Cortex of kidney (tissue), 1 donor: ENCODE measurements at places on chromosomes 1 and 21.

- no peak for DNase-seq
Observed at GRCh38 chr1:236686815-236687160, 489 bp downstream of the ACTN2 start.

GRCh38 chr1:160722726-160723125, 11.1 kb upstream of the CD48 start:
- no peak for DNase-seq

- DNase-seq = no peak
Observed at GRCh38 chr1:182968836-182969734, 16.1 kb upstream of the SHCBP1L start.

- DNase-seq = no peak
Observed at GRCh38 chr1:64176659-64177058, 26.8 kb upstream of the UBE2U start.

DNA sequence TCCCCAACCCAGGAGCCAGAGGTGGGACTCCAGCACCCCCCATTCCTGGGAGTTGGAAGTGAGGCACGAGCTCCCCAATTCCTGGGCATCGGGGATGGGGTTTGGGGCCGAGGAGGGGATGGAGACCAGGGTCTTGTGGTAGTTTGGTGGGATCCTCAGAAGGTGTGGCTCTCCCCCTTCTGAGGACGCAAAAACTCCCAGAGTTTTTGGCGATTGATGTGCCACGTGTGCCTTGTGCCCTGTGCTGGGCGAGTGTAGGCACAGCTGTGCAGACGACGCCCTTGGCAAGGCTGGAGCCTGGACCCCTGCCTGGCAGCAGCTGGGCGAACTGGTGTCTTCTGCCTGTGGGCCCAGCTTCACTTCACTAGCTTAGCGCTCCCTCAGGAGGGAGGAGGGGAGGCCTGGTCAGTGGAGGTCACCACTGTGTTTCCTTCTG, 2.6 kb downstream of the GUK1 start:
- DNase-seq = no peak

DNA sequence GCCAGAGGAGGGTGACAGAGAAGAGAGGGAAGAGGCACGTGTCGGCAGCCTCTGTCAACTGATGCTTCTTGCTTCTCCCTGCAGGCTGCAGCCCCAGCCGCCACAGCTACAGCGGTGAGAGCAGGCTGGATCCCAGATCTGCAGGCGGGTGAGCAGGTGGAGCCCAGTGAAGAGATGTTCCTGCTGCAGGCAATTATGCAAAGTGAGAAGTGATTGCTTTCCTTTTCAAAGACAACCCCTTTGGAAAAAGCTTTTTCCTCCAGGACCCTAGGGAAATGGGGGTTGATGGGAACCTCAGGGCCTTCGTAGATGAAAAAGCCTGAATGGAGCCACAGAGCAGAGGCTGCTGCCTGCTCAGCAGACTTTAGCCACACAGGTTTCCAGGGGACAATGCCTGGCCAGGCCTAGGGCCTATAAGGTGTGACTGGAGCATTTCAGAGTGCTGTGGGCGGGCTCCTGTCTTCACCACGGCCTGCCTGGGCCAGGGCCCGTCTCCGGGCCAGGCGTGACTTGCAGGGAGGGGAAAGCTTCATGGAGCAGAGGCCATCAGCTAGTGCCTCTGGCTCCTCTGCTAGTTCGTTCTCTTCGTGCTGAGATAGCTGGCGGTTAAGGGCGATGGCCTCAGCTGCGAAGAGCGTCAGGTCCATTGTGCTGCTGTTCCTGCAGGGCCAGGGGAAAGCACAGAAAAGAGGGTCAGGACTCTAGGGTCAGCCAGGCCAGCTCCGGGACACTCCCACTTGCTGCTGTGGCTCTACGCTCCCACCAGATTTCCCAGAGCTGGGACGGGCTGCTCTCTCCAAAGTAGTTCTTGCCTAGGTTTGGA, 6.9 kb upstream of the KNCN start:
- DNase-seq = no peak

DNA sequence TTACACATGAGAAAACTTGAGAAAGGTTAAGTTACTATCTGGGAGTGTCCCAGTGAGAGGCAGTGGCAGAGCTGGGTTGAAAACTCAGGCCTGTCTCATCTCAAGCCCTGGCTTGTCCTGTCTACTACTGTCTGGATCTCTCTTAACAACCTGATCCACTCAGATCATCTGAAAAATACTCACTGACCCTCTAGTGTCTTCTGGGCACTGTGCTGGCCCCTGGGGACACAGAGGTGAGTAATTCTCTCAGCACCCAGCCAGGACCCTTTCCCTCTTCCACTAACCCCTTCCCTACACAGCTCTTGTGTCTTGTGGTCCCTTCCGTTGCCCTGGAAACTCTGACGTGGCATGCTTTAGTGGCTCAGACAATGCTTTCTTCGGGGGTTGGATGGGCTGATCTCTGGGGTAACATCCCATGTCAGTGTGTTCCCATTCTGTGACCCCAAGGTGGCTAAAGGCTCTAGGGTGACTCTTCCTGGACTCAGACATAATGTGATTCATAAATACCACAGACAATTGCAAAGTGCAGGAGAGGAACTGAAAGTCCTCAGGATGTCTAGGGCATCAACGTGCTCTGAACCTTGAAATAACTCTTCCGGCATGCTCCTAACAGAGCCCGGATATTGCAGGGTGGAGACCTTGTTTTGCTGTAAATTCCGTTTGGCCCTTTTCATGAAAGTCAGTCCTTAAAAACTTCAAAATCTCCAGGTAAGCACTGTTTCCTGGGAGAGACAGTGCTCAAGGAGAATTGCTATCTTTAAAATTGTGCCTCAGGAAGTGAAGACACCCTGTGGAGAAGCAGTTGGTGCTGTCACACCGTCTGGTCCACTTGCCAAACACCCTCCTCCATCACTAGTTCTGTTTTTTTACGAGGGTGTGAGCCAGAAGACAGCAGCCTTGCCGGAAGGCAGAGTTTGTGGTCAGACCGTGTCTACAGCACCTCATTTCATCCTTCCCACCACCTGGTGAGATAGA, 4.0 kb downstream of the SHISAL2A start:
- no peak for DNase-seq

- no peak for DNase-seq
Observed at GRCh38 chr1:117683571-117684285, 77.9 kb downstream of the TENT5C start.

DNA sequence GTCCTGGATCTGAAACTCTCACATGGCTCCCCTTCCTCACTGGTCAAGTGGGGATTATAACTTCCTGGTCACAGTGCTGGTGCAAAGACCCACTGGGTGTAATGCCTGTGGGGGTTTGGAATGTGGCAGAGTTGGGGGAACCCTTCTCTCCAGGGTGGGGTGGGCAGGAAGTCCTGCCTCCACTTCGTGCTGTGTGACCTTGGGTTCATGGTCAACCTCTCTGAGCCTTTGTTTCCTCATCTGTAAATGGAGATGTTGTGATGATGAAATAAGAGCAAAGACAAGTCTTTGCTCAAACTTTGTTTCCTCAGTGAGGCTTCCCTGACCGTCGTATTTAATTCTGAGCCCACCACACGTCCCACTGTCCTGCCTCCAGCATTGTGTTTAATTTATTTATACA, 564.7 kb downstream of the PTPRU start:
- DNase-seq = no peak

DNA sequence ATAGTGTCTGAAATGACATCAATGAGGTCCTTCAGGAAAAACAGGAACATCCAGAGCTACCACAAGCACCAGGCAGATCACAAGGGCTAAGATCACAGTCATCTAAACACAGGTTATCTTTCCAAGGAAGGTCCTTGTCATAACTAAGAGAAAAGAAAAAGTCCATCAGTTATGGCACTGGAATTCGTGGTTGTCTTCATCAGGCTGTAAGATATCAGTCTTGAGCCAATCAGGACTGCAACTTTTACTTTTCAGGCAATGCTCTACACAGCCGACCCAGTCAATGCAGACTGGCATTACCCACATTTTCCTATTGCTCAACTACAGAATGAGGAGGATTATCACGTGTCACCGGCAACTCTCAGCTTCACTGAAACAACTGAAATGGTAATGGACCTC, 26.4 kb downstream of the SORT1 start:
- DNase-seq = no peak

DNA sequence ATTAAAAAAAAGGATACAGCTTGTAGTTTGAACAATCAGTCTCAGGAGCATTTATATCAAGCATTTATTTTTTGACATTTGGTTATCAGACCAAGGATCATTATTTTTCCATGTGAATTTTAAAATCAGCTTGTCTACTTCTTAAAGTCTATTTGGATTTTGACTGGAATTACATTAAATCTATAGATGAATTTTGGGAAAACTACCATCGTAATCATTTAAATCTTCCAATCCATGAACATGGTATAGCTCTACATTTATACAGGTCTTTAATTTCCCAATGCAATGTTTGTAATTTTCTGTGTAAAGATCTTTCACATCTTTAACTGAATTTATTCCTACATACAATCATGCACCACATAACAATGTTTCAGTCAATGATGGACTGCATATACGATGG, 203.2 kb downstream of the AKT3 start:
- no peak for DNase-seq

GRCh38 chr1:224497714-224498573, 63.3 kb upstream of the WDR26 start:
- no peak for DNase-seq

- no peak for DNase-seq
Observed at GRCh38 chr1:245389873-245390272, 235.1 kb downstream of the KIF26B start.

DNA sequence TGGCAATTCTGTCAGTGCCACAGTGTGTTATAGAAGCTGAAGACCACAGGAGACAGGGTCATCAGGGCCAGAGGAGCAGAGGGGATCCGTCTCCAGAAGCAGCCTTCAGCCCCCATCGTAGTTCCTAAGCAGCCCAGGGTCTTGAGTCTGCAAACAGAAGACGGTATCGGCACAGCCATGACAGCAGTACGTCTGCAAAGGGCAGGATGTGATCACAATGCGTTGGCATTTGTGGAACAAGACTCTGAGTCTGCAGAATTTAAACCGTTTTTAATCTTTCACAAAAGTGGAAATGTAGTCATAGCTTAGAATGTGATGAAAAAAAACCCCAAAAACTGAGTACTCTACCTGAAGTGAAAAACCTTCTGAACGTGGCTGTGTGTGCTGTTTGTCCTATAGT, 44.0 kb upstream of the SCCPDH start:
- DNase-seq = no peak

GRCh38 chr1:33502726-33503125, 30.3 kb downstream of the ZSCAN20 start:
- no peak for DNase-seq

DNA sequence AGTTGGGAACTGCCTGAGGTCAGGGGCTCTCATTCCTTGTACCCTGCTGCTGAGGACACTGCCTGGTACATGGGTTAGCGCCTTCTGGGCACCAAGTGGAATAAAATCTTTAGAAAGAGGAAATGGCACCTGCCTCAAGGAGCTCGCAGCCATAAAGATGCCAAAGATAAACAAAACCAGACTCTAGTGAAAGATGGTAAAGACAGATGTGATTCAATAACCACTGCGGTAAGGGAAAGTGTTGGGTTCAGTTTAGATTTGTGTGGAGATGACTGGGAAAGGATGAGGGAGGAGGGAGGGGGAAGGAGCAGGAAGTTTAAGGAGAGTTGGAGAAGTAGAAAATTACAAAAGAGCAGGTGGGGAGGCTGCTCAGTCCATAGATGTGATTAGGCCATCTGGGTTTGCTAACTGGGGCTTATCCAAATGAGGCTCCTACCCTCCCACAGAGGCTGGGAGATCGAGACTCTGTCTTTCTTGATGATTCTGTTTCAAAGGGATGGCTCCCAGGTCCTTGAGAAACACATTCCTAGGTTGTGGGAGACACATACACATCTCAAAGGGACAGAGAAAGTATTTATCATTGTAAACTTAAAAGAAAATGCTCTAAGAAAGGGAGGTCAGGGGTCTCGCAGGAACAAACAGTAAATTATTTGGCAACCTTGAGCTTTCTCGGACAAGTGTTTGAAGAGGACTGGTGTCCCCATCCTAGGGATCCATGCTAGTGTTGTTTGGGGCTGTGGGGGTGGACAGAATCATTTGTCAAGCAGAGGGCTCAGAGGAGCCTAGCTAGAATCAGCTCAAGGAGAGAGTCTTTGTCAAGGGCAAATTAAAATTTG, 65.7 kb upstream of the MORC3 start:
- DNase-seq = no peak

DNA sequence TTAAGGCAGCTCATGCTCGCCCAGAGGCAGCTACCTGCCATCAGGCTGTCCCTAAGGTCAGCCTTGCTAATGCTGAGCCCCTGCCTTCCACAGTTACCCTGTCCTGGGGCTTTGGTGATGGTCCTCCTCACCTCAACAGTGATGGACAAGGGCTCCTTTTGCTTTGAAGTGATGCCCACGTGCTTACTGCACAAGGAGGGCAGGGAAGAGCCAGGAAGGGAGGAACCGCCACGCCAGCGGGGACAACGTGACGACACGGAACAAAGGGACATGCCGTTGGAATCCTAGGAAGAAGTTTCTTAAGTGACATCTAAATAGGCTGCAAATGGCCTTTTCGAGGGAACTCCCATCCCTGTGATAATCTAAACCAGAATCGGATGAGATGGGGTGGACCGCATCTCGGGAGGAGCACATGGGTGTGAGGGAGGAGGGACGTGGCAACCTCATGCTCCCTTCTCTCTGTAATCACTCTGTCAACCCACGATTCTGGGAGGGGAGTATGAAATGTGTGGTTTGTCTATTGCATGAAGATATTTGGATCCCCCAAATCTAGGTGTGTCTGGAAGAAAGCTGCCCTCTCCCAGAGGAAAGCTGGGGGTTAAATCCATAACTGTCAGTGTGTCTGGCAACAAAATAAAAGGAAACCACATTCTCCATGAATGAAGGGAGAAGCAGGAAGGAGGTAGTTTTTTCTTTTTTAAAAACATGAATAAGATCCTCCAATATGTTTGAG, 110.9 kb upstream of the IRF2BP2 start:
- no peak for DNase-seq

- DNase-seq = no peak
Observed at GRCh38 chr1:107442551-107442950, 301.7 kb downstream of the NTNG1 start.

GRCh38 chr1:10670190-10670589, 126.3 kb downstream of the CASZ1 start:
- no peak for DNase-seq

GRCh38 chr21:42537106-42537742, 23.6 kb downstream of the SLC37A1 start:
- no peak for DNase-seq

GRCh38 chr1:225888898-225889601, at the start of gene LEFTY1:
LEFTY1 (minus strand) TSS chr1:225889146; CDS start chr1:225889066, 80 bp downstream.
- no peak for DNase-seq

- no peak for DNase-seq
Observed at GRCh38 chr1:5576673-5577065, 415.6 kb downstream of the NPHP4 start.
